ENCODE measurements at places on chromosomes 1 and 21. TPM values are rescaled to one million over a fixed set of nuclear protein-coding genes. Genes with fewer than 3 reads are reported as not detected.

DNA sequence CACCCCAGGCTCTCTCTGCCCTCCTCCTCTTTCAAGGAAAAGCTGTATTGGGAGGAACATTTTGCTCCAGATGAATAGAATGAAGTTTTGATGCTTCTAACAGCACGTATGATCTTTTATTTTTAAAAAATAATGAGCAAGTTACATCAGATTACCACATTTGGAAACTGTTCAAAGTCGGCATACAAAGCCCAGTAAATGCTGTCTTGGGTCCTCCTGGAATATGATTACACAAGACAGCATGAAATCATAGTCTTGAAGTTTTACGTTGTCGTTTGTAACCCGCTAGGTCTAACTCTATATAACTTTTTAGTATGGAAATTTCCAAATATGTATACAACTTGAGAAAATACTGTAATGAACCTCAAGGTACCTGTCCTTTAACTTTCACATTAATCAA is 385.6 kb downstream of the HLX start:
- H3K36me3 ChIP-seq, result no peaks in the 10 kb centered on the region
- H3K27ac ChIP-seq, result no peak overlapping the region
- H3K27me3 ChIP-seq, result no peaks in the 10 kb centered on the region

GRCh38 chr1:15848143-15848928 is 829 bp downstream of the SPEN start:
- H3K4me1 ChIP-seq, result peaks cover 43% of the 10 kb centered on the region
- peak; percentile 85 for DNase-seq
- H3K27me3 ChIP-seq, result no peaks in the 10 kb centered on the region
- H3K36me3 ChIP-seq, result no peaks in the 10 kb centered on the region
- H3K27ac ChIP-seq, result peak overlapping the region; percentile 98

- no peak for DNase-seq
- H3K27me3 ChIP-seq, result no peaks in the 10 kb centered on the region
- peak overlapping the region; percentile 79 for H3K27ac ChIP-seq
- H3K4me1 ChIP-seq, result peaks cover 66% of the 10 kb centered on the region
- H3K4me3 ChIP-seq, result no peak overlapping the region
Measured at GRCh38 chr1:246583448-246584185, 17.4 kb downstream of the CNST start.

DNA sequence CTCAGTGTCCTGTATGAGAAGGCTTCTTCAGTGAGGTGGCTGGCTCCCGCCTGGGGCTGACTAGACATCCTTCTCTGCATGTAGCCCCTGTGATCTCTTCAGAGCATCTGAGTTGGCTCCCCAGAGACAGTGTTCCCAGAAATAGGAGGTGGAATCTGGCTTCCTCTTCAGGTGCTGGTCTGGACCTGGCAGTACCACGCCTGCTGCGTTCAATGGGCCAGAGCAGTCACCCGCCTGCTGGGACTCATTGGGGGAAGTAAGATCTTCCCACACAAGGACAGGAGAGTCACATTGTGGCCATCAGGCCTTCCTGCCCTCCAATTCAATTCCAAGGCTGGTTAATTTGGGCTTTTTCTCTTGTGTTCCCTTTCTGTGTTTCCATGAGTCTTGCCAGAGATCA is 51.0 kb downstream of the ADARB1 start:
- H3K4me1 ChIP-seq, result peaks cover 42% of the 10 kb centered on the region
- peaks cover 17% of the 10 kb centered on the region for H3K36me3 ChIP-seq
- H3K27me3 ChIP-seq, result no peaks in the 10 kb centered on the region
- no peak overlapping the region for H3K4me3 ChIP-seq

DNA sequence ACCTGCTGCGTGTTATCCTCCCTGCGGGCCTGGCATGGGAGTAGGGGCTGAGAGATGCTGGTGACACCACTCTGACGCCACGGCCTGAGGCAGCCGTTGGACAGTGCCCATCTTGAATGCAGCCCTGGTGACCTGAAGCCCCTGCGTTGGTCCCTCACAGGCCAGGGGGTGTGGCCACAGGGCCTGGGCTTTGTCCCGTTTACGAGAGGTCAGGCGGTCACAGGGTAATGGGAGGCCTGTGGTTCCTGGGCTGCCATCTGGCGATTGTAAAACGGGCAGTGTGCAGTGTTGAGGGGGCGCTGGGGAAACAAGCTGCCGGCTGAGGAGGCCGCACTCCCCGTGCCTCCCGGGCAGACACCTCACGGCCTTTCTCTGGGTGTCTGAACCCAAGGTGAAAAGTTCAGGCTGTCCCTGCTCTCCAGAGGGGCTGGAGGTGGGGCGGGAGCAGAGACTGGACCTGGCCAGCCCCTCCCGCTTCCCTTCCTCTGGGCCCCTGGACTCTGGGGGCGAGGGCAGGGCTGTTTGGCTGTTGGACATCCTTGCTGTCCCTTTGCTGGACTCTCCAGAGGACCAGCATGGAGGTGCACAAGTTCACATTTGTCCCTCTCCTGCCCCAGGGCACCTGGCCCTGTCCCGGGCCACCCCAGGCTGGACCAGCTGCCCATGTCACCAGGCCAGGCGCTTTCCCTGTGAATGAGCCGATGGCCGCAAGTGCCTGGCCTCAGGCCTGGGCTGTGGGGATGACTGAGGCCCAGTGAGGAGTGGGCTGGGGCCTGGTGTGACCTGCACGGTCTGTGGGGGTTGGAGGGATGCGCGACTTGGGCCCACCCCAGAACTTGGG is 42.4 kb downstream of the SKI start:
- DNase-seq, result no peak
- H3K4me1 ChIP-seq, result peaks cover 64% of the 10 kb centered on the region
- H3K4me3 ChIP-seq, result no peak overlapping the region
- peak overlapping the region; percentile 23 for H3K27ac ChIP-seq
- no peaks in the 10 kb centered on the region for H3K27me3 ChIP-seq

DNA sequence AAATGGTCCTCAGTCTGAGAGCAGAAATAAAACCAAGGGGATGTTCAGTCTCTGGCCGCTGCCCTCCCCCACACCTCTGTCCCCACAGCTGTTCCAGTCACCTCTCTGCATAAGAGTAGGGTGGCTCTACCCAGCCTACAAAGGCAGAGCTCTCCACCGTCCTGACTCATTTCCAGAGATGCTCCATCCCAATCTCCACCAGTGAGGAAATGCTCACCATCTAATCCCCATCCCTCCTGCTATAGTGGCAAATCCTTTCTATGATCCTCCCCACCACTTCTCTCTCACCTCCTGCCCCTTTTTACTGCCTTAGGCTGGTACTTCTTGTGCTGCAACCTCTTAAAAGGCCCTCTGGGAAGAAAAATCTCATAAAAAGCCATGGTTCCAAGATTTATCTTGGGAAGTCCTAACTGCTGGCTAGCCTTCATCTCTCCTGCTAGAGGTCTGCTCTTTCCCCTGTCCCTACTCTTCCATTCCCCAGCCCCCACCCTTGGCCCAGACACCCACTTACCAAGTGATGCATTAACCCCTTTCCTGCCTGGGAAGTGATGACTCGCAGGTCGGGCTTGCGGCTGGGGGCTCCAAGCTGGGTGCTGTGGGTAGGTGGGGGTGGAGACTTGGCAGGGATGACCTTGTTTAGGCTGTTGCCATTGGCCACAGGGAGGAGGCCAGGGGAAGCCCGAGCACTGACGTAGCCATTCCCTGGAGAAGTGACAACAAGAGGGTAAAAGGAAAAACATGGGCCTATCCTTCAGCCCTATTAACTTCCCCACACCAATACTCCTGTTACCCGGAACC is 23.9 kb downstream of the MEF2D start:
- no peaks in the 10 kb centered on the region for H3K27me3 ChIP-seq
- no peak overlapping the region for H3K27ac ChIP-seq
- H3K4me3 ChIP-seq, result no peak overlapping the region
- H3K4me1 ChIP-seq, result peaks cover 6% of the 10 kb centered on the region
- H3K36me3 ChIP-seq, result peaks cover 65% of the 10 kb centered on the region

DNA sequence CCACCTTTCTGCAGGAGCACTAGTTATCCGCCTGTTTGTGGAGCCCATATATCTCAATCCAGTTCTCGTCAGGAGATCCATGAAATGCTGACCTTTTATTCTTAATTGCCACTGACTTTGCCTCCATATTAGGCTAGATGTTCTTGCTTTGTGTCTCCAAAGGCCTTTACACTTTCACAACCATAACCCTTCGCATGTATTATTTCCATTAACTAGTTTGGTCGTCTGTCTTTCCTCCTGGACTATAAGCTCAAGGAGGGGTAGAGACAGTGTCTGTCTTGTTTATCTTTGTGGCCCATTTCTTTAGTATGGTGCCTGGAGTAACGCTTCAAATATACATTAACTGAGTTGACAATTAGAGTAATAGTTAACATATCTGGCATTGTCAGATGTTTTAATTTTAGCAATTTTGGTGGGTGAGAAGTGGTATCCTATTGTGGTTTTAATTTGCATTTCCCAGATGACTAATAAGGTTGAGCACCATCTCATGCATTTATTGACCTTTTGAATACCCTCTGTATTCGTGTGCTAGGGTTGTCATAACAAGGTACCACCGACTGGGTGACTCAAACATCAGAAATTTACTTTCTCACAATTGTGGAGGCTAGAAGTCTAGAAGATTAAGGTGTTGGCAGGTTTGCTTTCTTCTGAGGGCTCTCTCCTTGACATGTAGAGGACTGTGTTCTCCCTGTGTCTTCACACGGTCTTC is 21.7 kb upstream of the IL12RB2 start:
- H3K4me3 ChIP-seq, result no peak overlapping the region
- H3K27ac ChIP-seq, result no peak overlapping the region
- H3K4me1 ChIP-seq, result no peaks in the 10 kb centered on the region
- DNase-seq, result no peak
- no peaks in the 10 kb centered on the region for H3K36me3 ChIP-seq
- H3K27me3 ChIP-seq, result peaks cover 5% of the 10 kb centered on the region

DNA sequence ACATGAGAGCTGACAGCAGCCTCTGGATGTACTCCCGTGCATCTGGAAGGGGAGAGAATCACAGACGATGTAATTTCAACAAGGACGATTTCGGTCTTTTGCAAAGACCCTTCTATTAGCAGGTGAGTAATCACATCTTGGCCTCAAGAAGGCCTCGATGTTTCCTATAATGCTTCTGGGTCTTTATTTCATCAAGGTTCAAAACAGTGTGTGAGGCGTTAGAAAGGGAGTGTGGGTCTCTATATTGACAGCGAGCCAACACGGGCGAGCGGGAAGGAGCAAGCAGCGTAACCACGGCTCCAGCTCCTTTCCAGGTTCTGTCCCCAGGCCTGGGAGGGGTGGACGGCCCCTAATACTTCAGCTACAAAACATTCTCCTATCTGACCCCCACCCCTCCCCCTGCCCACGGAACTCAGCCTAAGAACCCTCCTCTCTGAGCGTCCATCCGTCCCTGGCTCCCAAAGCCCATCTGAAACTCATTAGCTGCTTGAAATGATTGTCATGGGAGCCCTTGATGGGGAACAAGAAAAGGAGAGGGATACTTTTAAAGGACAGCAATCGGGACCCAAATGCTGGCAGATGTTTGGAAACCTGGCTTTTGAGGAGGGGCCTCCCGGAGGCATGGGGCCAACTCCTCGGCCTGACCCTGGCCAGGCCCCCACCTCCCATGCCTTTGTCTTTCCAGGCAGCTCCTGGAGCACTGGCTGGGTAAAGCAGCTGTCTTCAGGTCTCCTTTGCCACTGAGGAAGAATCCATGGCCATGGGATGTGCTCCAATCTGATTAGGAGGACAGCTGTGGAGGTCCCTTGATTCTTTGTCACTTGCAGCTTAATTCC is 250.8 kb downstream of the FOXD2 start:
- H3K4me1 ChIP-seq, result peaks cover 22% of the 10 kb centered on the region
- H3K36me3 ChIP-seq, result no peaks in the 10 kb centered on the region
- peaks cover 30% of the 10 kb centered on the region for H3K27me3 ChIP-seq

DNA sequence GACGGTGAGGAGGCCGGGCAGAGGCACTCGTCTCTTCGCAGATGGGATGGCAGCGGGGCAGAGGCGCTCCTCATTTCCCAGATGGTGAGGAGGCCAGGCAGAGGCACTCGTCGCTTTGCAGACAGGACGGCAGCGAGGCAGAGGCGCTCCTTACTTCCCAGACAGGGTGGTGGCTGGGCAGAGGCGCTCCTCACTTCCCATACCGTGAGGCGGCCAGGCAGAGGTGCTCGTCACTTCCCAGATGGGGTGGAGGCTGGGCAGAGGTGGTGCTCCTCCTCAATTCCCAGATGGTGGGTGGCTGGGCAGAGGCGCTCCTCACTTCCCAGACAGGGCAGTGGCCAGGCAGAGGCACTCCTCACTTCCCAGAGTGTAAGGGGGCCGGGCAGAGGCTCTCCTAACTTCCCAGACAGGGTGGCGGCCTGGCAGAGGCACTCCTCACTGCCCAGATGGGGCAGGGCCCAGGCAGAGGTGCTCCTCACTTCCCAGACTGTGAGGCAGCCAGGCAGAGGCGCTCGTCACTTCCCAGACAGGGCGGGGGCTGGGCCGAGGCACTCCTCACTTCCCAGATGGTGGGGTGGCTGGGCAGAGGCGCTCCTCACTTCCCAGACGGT is 9.9 kb downstream of the TCHHL1 start:
- no peak overlapping the region for H3K27ac ChIP-seq
- peaks cover 21% of the 10 kb centered on the region for H3K27me3 ChIP-seq
- DNase-seq, result no peak
- H3K36me3 ChIP-seq, result no peaks in the 10 kb centered on the region
- H3K4me3 ChIP-seq, result no peak overlapping the region

GRCh38 chr1:160781914-160782689 is 13.9 kb upstream of the LY9 start:
- H3K4me1 ChIP-seq, result no peaks in the 10 kb centered on the region
- H3K4me3 ChIP-seq, result no peak overlapping the region
- no peaks in the 10 kb centered on the region for H3K27me3 ChIP-seq
- H3K36me3 ChIP-seq, result no peaks in the 10 kb centered on the region

- H3K27ac ChIP-seq, result no peak overlapping the region
- H3K27me3 ChIP-seq, result peaks cover 5% of the 10 kb centered on the region
- DNase-seq, result no peak
- H3K4me1 ChIP-seq, result peaks cover 12% of the 10 kb centered on the region
- no peaks in the 10 kb centered on the region for H3K36me3 ChIP-seq
Measured at GRCh38 chr1:30753118-30753517, 4.5 kb downstream of the LAPTM5 start.

- peaks cover 13% of the 10 kb centered on the region for H3K27me3 ChIP-seq
- no peaks in the 10 kb centered on the region for H3K4me1 ChIP-seq
- H3K4me3 ChIP-seq, result no peak overlapping the region
Measured at GRCh38 chr1:98824736-98825135, 163.2 kb downstream of the SNX7 start.

DNA sequence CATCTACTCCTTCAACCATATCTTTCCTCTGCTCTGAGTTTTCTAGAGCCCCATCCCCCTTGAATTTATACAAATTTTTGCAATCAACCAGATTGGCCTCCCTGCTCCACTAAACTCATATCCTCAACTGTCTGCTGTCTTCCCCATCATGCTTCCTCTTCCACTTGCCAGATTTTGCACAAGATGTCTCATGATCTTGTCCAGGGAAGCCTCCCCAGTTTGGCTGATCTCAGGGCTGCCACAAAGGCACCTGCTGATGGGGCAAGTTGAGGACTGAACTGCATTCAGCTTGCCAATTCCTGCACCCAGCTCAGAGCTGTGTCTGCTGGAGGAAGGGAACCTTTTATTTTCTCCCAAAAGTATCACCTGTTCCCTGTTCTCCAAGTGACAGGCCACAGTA is 3.9 kb upstream of the KCNJ9 start:
- H3K4me3 ChIP-seq, result no peak overlapping the region
- H3K4me1 ChIP-seq, result peaks cover 7% of the 10 kb centered on the region
- H3K36me3 ChIP-seq, result no peaks in the 10 kb centered on the region
- peaks cover 88% of the 10 kb centered on the region for H3K27me3 ChIP-seq
- H3K27ac ChIP-seq, result no peak overlapping the region
- DNase-seq, result no peak

Gene CD48
- total RNA-seq, result not detected

Gene MYBPH
- total RNA-seq, result not detected

Gene HSD3B1
- not detected for total RNA-seq

Gene KCNK2
- total RNA-seq, result not detected

Gene CYP4X1
- 0.38 TPM for total RNA-seq

Gene KCNC4
- 1.1 TPM for total RNA-seq

Gene FGR
- total RNA-seq, result not detected

Gene C1orf21
- 31.8 TPM for total RNA-seq

Gene OR6N1
- total RNA-seq, result not detected

Gene RPE65
- not detected for total RNA-seq

All from osteocyte (in vitro differentiated cells).